Foreskin melanocyte (primary cell): ENCODE measurements at places on chromosomes 1 and 21.

DNA sequence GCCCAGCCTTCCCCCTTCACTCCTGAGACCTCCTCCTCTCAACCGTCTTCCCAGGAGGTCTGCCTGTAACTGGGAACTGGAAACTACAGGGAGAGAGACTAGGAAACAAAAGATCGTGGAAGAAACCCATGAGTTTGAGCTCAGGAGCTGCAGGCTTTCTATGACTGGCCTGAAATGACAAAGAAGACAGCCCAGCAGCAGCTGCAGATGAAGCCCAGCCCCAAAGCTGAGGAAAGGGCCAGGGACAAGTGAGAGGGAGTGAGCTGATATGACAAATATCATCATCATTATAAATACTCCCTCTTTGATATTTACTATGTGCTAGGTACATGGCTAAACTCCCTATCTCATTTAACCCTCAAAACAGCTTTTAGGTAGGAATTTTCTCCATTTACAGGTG is 142.6 kb upstream of the CTTNBP2NL start:
- no peak for DNase-seq

DNA sequence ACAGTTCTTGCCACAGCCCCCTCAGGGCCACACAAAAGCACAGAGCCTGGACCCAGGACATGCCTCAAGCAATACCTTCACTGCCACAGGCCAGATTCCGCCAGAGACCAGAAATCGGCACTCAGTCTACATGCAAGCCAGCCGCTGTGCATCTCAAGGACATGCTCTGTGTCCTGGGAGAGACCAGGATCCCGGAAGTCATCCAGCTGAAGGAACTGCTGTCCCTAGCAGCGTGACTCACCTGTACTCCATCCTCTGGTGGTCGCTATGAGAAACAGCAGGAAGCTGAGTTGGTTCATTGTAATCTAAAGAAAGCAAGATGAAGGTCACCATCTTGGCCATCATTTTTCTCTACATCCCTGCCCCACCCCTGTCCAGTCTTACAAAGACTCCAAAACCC is 401 bp downstream of the ITLN1 start:
- DNase-seq: no peak

- DNase-seq: no peak
Measured at GRCh38 chr1:10014016-10014415, 17.0 kb downstream of the RBP7 start.

DNA sequence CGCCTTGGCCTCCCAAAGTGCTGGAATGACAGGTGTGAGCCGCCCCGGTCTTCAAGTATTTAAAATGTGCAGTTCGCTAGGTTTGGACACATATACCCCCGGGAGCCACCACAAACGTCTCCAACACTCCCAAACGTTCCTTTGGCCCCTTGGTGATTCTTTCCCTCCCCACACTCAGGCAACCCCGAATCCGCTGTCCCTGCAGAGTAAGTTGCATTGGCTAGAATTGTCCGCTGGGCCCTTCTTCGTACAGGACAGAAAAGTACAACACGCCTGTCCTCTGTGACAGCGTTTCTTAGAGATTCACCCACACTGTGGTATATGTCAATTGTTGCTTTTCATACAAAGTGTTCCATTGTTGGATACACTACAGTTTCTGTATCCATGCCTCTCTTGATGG is 3.2 kb upstream of the PERM1 start:
- no peak for DNase-seq

DNA sequence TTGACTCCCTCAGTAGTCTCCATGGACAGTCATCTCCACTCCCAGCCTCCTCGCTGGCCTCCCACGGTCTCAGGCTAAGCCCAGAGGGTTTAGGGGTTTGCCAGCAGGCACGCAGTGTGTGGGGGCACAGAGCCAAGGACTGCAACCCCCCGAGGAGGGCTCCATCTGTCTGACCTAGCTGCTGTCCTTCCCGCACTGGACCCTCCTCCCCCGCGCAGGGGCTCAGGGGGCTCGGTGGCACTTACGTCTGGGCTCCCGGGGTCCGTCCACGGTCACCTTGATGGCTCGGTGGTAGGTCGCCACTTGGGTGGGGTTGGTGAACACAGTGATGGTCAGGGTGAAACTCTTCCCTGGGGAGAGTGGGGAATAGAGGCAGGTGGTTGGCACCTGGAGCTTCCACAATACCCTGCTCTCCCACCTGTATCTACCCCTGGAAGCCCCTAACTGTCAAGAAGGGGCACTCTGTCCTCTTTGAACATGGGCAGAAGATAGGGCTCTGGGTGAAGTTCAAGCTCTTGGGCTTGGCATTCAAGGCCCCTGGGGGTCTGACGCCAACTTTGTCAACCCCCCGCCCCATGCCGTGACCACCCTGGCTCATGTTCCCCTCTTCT is 11.0 kb downstream of the RUNX3 start:
- no peak for DNase-seq

DNA sequence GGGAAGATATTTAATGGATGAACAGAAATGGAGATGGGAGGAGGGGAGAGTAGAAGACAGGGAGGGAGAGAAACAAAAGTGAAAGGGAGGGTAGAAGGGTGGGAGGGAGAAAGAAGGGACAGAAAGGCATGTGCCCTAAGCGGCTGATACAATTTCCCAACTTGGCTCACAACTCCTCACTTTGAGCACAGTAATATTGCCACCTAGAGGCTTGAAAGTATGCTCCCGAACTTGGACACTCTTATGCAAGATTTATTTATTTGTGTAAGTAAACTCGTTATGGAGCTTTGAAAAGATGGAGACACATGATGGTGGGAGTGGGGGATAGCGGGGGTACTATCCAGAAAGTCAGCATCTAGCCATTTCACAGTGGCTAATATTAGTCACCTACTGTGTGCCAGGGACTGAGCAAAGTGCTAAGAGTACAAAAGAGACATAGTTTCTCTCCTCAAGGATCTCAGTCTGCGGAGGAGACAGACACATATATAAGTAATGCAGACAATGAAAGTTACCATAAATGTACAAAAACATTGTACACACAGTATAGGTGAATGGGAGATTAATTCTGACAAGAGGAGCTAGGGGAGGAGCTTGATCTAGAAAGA is 189.7 kb downstream of the SEC16B start:
- DNase-seq: peak; percentile 24

GRCh38 chr1:35851132-35851869 is 31.7 kb upstream of the AGO1 start:
- DNase-seq: no peak

DNA sequence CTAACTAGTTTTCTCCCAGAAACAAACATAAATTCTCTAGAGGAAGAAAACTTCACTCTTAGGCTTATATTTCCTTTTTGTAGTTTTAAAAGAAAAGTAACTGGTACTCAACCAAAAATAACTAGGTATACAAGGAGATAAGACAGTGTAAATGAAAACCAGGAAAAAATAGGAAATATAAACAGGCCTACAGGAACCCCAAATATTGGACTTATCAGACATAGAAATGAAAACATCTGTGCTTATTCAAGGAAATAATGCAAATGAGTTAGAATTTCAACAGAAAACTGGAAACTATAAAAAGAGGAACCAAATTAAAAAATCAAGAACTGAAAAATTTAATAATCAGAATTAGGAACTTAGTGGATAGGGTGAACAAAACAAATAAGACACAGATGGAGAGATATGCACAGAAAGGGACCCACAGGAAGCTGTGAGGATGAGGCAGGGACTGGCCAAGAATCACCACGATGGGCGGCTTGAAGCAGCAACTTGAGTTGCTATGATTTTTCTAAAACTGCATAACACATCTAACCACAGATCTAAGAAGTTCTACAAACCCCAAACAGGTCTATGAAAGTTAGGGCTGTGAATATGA is 67.5 kb upstream of the ACTRT2 start:
- DNase-seq: no peak

DNA sequence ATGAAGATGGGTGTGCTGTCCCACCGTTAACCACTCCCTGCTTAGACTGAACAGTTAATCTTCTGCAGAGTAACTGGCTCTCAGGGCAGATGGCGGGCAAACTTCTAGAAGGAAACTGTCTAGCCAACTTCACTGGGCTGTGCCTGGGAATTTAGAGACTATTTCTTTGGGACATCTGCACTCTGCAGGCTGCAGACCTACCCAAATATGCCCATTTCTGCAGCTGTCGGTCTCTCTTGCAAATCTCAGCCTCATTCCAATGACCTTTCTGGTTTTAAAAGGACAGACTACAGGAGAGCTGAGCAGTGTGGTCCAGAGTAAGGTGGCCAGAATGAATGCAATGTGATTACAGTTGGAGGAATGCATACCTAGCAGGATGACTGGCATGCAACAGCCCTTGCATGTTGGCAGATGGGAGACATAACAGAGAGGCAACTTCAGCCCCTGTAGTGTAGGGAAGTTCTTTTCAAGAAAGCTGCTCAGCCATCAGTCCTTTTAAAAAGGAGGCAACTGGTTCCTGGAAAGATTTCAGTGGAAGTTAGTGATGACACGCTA is 26.3 kb upstream of the IL20 start:
- DNase-seq: no peak

GRCh38 chr1:57819893-57820292 is 396.0 kb upstream of the DAB1 start:
- no peak for DNase-seq

DNA sequence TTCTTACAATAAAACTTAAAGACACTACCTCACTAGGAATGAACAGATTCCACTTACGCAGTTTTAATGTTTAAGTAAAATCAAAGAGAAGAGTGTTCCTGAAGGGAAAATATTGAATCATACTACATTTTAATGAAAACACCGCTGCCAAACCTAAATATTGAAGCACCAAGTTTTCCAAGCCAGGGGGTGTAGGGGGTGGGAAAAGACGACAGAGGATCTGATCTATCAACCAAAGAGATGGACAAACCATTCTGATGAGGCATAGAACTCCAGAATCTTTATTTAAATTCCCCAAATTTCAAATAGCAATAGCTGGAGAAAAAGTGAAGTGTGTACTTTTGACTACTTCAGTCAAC is 1.2 kb downstream of the ELK4 start:
- no peak for DNase-seq

DNA sequence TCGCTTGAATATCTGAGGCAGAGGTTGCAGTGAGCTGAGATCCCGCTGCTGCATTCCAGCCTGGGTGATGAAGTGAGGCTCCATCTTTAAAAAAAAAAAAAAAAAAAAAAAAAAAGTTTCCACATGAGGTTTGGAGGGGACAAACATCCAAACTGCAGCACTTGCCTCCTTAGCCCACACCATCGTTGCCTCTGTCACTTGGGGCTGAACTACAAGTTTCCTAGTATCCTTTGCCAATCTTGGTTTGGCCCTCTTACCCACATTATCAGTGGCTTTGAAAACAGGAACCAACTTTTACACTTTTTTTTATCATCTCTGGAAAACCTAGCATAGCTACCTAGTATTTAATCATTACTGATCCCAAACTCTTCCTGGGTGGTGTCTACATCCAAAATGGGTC is 59.2 kb downstream of the CLSTN1 start:
- no peak for DNase-seq

DNA sequence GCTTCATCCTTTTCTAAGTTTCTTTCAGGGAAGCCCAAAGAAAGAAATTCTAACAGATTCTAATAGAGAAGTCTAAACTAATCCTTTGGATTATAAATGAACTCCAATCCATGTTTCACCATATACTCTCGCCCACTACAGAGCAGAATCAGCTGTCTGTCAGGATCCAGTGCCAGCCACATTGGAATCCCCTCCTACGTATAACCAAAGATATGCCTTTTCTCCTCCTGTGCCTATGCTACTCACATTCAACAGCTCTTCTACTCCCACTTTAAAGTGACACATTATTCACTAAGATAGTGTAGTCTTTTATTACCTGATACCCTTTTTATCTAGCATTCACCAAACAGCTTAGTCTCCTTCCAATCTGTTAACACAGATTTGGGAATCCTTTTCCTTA is 3.1 kb downstream of the ETV3 start:
- no peak for DNase-seq

DNA sequence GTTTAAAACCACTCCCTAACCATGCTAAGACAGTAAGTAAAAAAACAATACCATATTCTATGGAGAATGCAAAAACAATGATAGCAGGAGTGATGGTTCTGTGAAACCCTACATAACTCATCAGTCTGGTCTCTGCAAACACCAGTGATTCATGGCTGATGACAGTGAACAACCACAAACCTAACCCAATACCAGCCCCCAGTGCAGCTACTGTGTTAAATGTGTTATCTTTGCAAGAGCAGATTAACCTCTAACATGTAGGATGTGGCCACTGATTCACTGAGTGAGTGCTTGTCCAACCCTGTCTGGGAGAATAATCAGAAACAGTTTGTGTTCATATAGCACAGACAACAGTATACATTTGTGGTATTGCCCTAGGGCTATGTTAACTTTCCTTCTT is 100.2 kb upstream of the COG2 start:
- peak; percentile 27 for DNase-seq

GRCh38 chr21:17472592-17473271 is 40.1 kb upstream of the CXADR start:
- DNase-seq: no peak

- no peak for DNase-seq
Measured at GRCh38 chr1:6688001-6688400, 13.6 kb downstream of the DNAJC11 start.

- DNase-seq: no peak
Measured at GRCh38 chr1:39144924-39145323, 59.6 kb upstream of the MACF1 start.

- DNase-seq: no peak
Measured at GRCh38 chr1:64955097-64956009, 11.0 kb downstream of the JAK1 start.

GRCh38 chr1:31712630-31713029 is 8.8 kb upstream of the COL16A1 start:
- DNase-seq: no peak

GRCh38 chr1:39842836-39843235 is 40.5 kb downstream of the TRIT1 start:
- DNase-seq: peak; percentile 96

- no peak for DNase-seq
Measured at GRCh38 chr1:224317383-224318045, 12.5 kb downstream of the NVL start.

GRCh38 chr1:226937940-226938725 is 2.0 kb upstream of the COQ8A start:
- DNase-seq: no peak

- DNase-seq: no peak
Measured at GRCh38 chr1:95108792-95109191, 8.4 kb upstream of the TLCD4 start.

GRCh38 chr1:200035397-200035955 is 8.0 kb downstream of the NR5A2 start:
- no peak for DNase-seq

DNA sequence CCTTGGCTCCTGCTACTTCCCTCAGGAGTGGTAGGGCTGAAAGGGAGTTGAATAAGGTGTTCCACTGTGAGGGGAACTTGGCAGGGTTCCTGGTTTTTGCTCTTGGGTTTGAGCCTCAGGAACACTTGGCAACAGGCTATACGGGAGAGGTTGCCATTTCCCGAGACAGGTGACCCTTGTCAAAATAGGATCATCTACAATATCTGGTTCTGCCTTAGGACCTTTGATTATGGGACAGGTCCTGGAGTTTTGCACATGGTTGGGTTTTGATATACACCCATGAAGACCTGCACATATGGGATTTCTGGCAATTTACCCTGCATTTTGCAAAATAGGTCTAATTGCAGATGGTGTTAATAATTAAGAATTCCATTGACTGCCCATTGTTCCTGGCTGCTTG is 31.1 kb downstream of the YY1AP1 start:
- no peak for DNase-seq

- DNase-seq: peak; percentile 13
Measured at GRCh38 chr1:185096531-185096930, 51.2 kb downstream of the RNF2 start.
